ENCODE measurements at places on chromosomes 7 and 10. TPM values are rescaled to one million over a fixed set of nuclear protein-coding genes. Genes with fewer than 3 reads are reported as not detected.

OPN1SW gene
- total RNA-seq = not detected

LLCFC1 gene
- not detected for total RNA-seq

DNA sequence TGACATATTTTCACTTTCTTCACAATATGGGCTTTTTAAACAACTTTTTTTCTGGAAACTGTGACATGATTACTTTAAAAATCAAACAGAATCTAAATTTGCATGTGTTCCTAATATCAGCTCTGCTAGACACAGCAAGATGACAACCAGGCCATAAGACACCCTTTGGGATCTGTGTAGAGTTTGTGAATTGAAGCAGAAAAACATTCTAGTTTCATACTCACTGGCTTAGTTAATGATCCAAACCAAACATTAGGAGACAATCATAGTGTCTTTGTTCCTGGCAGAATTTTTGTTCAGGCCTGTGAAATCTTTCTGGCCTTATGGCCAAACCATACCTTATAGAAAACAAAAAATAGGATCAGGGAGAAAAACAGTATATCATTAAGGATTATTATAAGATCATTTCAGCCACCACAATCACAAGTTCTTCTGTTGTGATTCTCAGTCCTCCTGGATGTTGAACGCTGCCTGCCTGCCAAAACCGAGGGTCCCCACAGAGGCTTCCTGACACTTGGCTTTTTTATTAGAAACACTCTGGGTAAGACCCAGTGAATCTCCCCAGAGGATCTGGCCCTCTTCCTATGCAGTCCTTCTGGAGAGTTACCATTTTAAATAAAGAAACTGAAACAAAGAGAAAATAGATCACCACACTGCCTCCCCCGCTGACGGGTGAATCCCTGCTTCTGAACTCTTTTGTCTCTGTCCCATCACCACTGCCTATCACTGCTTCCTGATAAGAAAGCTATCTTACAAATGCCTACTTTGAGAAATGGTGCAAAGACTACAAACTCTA is 79.2 kb upstream of the PPP1R3C start:
- ATAC-seq = no peak

GRCh38 chr7:138249975-138250374 is 173.7 kb downstream of the AKR1D1 start:
- no peak for ATAC-seq

Data from activated T-helper 17 cell treated with anti-CD3 and anti-CD28 coated beads, Interleukin-2, amount 50 U/mL, for 72 hours (primary cell).